Adipose tissue (tissue), 3 donors: ENCODE measurements at places on chromosomes 6 and 20. TPM values are rescaled to one million over a fixed set of nuclear protein-coding genes. Genes with fewer than 3 reads are reported as not detected.

PM20D2 gene
- 4.8 TPM for polyA plus RNA-seq

GMPR gene
- polyA plus RNA-seq, result 7.7 TPM

WFDC5 gene
- not detected for polyA plus RNA-seq

GPSM3 gene
- polyA plus RNA-seq, result 27.7 TPM
